Activated CD4-positive, alpha-beta memory T cell treated with anti-CD3 and anti-CD28 coated beads, Interleukin-2, amount 10 ng/mL, durations not matched to agents 7 days and 5 days (primary cell): ENCODE measurements at places on chromosomes 3 and 15. TPM values are rescaled to one million over a fixed set of nuclear protein-coding genes. Genes with fewer than 3 reads are reported as not detected.

DNA sequence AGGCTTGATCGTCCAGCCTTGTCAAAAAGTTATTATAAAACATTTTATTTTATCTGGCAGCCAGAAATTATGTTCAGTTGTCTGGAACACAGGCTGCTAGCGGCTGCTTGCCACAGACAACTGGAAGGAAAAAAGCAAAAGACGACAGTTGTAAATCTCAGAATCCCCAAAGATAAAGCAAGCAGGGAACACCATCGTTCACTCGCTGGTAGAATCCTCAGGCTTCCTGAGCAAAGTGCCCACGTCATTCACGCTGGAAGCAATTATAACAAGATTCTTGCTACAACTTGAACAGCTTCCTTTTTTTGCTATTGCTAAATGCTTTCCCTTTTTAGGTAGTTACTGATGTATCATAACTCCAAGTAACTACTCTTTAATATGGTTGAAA, 33.6 kb downstream of the ADAMTS17 start:
- DNase-seq: no peak

GRCh38 chr3:155412904-155413303, 119.4 kb upstream of the STRIT1 start:
- DNase-seq: no peak

DNA sequence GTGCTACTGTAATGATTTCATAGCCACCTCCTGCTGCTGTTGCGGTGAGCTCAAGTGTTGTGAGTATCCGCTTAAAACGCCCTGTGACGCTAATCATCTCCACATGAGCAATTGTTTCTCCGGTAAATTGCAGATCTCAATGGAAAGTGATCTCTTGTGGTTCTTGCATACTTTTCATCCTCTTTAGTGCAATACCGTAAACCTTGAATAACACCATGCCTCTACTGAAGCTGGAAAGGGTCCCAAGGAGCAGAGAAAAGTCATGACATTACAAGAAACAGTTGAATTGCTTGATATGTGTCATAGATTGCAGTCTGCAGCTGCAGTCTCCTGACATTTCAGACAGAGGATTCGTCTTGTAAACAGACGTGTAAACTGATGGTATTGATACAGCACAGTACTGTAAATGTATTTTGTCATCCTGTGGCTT, 6.0 kb upstream of the CEMIP start:
- DNase-seq: no peak

The ZNF654 gene
- total RNA-seq: 27.4 TPM

The ITIH4 gene
- 16.2 TPM for total RNA-seq

GRCh38 chr3:47073685-47074084, 90.2 kb downstream of the SETD2 start:
- no peak for DNase-seq

DNA sequence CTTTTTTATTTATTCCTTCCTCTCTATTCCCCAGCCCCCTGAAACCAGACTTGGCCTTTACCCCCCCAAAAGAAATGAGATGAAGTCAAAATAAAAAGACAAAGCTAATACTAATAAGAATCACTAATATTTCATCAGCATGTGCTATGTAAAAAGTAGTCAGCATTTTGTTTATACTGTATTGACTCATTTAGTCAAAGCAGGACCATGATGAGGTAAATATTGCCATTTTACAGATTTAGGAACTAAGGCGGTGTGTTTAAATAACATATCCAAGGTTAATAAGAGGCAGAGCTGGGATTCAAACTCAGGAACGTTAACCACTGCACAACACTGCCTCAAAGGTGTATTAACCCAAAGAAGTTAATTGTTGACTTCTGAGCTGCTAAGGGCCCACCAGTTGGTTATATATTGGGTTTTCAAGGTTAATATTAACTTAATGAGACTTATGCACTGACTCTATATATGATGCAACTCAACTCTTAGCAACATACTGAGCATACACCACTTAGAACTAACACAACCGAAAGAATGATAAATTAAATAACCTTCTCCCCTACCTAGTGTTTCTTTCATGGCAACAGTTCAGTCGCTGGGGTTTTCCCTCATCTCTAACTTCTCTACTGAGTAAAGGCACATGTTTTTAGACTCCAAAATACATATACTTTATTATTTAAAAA, 34.7 kb downstream of the FOXP1 start:
- no peak for DNase-seq

The GPR160 gene
- total RNA-seq: 13.8 TPM

- no peak for DNase-seq
Measured at GRCh38 chr3:177516158-177517011, 319.1 kb upstream of the TBL1XR1 start.

DNA sequence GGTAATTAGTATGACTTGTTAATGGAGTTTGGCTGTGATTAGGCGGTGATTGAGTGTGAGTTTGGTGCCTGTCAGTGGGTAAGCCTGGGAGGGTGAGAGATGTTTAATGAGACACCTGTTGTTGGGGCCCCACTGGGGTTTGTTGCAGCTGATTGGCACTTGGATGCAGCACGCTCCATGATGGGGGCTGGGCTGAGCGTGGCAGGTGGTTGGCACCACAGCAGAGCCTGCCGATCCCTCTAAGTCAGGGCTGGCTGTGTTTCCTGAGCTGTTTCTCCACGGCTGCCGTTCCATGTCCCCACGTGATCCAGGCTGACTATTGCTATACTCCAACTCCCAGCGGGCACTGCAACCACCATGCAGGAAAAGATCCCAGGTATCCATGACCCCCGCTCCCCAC, 93.5 kb upstream of the ARRDC4 start:
- DNase-seq: no peak

GRCh38 chr3:133475245-133476010, 75.6 kb downstream of the BFSP2 start:
- no peak for DNase-seq

DNA sequence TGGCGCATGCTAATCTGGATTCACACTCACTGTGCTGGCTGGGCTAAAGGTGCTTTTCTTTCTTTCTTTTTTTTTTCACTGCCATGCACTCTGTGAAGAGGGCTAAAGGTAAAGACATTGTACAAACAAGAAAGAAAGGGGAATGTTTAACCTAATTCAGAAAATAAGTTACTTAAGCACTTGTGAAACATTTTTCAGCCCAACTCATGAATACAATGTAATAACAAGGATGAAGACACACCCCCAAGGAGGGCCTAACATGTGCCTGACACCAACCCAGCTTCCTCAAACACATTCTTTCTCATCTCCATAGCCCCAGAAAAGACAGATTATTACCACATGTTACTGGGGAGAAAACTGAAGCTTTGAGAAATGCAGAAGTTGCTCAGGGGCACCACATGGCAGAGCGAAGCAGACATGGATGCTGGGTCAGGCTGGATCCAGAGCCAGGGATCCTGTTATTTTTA, 5.7 kb downstream of the STIMATE start:
- DNase-seq: no peak

The CCR4 gene
- 118 TPM for total RNA-seq

DNA sequence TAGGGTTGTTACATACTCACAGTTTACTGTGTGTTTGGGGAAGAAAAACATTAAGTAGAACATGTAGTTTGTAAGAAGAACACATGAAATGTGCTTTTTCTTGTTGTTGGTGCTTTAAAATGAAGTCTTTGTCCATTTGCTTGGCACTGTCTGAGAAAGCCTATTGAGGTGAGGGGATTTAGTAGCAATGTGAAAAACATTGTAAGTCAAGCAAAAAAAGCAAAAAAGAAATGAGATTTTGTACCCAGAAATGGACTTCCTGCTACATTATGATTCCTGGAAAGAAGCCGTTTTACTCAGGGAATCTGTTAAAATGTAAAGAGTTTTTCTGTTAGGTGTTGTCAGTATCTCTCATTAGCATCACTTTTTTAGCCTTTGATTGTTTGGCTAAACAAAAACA, 59.9 kb downstream of the KAT2B start:
- DNase-seq: no peak
